ENCODE measurements at places on chromosomes 5 and 9.
A peak's percentile ranks its signal among the peaks of the same experiment; 100 is the strongest.

GRCh38 chr5:122985954-122986721, 50.4 kb downstream of the PPIC start:
- no peak for DNase-seq

DNA sequence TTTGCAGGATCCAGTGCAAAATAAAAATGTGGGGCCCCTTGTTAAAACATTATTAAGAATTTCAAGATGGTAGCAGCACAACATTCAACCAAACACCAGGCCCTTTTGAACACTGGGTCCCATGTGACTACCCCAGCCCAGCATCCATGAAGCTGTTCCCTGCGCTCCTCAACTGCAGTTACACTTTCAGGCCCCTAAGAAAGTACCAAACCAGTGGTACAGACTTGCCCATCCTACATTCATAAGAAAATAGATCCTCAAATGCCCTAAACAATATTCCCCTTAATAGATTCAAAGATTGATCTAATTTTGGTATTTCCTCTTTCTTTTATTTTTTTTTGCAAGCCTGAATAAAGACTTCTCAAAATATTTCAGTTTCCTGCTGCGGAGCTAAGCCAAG, 201.7 kb downstream of the EFNA5 start:
- DNase-seq = no peak

DNA sequence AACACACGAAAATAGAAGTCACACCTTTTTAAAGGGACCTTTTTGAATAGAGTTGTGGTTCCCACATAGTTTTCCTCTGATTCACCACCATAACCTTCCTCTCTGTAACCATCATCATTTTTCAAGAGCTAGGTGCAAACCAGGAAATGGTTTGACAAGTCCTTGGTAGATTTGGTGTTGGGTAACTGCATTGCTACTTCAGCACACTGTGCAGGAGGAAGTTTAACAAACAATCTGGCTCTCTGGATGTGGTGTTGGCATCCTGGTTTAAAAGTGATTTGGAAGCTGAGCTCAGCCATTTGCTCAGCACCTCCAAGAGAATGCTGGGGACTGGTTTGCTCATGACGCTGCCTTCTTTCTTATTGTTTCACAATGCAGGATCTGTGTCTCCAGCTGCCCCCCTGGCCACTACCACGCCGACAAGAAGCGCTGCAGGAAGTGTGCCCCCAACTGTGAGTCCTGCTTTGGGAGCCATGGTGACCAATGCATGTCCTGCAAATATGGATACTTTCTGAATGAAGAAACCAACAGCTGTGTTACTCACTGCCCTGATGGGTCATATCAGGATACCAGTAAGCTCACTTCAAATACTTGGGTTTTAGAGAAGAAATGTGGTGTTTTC, 213.1 kb downstream of the RFK start:
- DNase-seq = no peak

DNA sequence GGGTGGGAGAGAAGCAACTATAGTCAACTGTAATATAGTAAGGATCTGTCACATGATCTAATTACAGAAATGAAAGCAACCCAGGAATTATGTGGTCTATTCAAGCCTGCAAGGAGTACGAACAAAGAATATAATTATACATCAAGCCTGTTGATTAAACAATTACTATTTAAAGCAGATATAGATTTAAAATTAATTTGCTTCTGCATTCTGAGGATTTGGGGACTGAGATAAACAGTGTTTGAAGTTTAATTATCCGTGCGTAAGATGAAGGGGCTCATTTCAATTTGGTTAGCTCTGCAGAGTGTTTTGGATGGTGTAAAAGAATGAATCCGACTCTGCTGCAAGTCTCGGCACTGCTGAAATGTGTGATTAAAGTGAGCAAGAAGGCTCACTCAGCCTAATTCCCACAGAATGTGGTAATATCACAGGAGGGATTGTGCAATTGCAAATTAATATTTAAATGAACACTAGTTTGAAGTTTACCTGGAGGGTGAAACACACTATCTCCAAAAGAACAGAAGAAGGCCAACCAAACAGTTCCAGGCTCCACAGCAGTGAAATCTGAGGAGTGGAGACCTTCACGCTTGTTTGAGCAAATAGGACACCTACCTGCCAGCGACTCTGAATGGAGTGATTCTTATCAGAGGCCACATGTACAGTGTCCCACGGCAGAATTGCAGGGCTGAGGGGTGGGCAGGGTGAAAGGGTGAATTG, 420.6 kb upstream of the SLC30A5 start:
- no peak for DNase-seq

- DNase-seq = no peak
These were observed 25.3 kb downstream of the NTNG2 start for GRCh38 chr9:132187121-132187620.

DNA sequence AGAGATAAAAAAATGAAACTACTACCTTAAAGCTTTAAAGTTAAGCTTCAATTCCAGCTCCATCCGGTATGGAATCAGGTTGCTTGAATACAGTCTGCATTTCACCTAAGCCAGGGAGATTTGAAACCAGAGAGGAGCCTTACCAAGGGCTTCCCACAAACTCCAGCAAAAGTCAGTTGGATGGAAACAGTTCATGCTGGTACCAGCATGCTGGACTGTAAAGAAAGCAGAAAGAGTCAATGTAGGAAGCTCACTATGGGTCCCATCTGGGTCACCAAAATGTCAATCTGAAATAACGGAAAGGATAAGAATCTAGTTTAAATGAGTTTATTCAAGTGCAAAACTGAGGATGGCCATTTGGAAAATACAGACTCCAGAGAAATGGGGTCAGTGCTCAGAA, 65.3 kb downstream of the CDO1 start:
- no peak for DNase-seq

DNA sequence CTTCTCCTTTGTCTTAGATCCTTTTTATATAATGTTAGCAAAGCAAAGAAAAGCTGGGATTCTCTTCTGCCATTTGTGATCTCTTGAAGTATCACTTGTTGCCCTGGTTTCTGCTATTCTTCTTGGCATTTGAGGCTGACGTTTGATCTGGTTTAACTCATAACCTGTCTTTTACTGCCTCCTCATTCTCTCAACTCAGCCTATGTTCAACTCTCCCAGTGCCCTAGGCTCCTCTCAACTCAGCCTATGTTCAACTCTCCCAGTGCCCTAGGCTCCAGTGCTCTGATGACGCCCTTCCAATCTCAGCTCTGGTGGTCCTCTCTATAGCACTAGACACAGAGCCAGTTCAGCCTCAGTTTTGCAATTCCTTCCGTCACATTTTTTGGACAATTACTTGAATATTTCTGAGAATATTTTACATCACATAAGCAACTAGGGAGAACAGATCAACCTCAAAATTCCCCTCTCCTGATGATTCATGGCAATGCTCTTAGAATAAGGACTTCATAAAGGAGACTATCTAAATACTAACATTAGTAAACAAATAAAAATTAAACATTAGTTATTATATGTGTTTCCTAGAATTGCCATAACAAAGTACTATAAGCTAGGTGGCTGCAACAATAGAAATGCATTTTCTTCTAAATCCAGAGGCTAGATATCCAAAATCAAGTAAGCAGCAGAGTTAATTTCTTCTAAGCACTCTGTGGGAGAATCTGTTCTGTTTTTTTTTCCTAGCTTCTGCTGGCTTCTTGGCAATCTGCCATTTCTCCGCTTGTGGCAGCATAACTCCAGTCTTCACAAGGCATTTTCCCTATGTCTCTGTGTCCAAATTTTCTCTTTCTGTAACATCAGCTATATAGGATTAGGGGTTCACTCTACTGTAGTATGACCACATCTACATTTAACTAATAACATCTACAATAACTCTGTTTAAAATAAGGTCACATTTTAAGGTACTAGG, 662.1 kb upstream of the FTMT start:
- DNase-seq = no peak

DNA sequence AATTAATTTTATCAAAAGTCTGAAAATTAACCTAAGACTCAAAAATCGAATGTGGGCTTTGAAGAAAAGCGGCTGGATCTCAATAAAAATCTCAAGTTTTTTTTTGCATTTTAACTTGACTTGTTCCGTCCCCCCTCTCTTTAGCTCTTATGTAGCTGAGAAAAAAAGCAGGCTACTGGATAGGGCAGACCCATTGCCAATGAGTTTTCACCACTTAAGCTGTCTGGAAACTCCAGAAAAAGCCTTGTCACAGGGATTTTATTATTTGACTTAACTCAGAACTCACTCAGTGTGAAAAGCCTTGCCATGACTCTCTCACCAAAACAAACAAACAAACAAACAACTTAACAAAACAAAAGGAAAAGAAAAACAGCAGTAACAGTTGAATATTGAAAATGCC, 247.4 kb downstream of the CDH9 start:
- no peak for DNase-seq

GRCh38 chr5:180315762-180316212, 23.9 kb upstream of the MAPK9 start:
- DNase-seq = peak; percentile 41
